ENCODE measurements at places on chromosomes 1 and 21.

GRCh38 chr1:177944016-177944949 lies 25.6 kb downstream of the SEC16B start:
- no peak for DNase-seq

DNA sequence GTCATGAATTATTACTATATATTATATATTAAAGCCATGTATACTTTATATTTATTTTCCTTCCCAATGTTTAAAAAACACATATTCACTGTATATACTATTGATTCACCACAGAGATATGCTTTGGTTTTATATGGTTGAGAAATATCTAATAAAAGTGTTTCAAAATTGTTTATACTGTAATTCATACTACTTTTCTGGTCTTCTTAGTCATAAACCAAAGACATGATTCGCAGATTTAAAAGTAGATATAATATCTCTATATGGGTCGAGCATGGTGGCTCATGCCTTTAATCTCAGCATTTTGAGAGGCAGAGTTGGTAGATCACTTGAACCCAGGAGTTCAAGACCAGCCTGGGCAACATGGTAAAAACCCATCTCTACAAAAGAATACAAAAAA lies 738.4 kb downstream of the USP25 start:
- no peak for DNase-seq

DNA sequence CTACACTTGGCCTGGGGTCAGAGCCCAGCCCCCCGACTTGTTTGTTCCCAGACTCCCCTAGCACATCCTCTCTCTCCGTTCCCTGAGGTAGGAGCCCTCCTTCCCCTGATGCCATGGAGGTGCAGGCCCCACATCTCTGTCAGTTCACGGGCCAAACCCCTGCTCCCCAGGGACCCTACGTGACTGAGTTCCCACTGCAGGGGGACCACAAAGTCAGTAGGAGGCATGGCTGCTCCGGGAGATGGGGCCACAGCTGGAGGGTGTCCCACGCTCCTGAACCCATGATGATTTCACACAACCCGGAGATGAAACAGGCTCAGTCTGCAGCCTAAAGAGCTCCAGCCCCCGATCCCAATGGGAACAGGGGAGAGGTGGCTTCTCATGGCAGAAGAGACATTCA lies 272.2 kb downstream of the NPHP4 start:
- DNase-seq = no peak

DNA sequence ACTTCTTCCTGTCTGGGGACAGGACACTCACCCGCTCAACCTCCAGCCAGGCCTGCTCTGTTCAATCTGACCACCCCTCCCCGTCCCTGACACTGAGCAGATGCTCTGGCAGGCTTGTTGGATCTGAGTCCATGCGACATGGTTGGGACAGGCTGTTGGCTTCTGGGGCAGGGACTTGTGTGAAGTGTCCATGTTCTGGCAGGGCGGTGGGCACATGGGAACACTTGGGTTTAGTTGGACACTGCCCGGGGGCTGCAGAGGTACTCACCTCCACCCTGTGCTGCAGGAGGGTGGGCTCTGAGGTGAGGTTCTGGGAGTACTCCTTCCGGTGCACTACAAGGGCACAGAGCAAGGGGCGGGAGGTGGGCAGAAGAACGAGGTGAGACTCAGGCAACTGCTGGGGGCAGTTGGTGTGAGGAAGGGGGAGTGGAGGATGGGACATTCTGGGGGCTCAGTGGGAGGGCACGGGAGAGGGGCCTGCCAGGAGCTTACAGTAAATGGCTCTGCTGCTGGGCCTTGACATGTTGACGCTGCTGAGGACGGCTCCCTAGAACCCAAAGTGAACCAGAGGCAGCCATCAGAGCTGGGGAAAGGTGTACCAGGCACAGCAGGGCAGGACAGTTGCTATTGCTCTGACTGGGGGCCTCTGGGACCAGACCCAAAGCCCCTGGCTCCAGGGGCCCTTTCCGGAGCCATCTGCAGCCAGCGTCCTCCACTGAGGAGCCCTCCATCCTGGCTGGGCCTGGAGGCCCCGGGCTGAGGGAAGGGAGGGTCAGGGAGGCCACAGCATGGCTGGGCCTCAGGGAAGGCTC lies 2.3 kb downstream of the EPS8L3 start:
- no peak for DNase-seq

Measured in stimulated activated CD4-positive, alpha-beta T cell treated with anti-CD3 and anti-CD28 coated beads, Interleukin-1b, Interleukin-23, amount 100 ng/mL, for 1 hour (primary cell).